ENCODE measurements at places on chromosomes 2 and 18.

DNA sequence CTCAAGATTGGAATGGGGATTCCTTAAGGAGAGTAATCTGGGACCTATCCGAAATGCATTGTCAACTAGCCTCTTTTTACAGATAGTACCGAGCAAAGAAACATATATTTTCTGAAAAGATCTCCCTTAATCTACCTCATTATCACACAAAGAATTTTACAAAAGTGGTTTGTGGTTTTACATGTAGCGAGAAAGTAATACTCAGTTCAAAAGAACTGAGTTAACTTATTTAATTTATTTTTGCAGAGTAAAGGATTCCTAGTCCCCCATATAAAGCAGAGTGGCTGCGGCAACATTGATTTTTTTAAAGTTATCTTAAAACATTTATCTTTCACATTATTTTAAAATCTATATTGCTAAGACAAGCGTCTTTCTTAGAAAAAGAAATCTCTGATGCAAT is 15.9 kb upstream of the SOS1 start:
- DNase-seq, result no peak

GRCh38 chr2:173872714-173873113 is 92.5 kb downstream of the SP3 start:
- no peak for DNase-seq

DNA sequence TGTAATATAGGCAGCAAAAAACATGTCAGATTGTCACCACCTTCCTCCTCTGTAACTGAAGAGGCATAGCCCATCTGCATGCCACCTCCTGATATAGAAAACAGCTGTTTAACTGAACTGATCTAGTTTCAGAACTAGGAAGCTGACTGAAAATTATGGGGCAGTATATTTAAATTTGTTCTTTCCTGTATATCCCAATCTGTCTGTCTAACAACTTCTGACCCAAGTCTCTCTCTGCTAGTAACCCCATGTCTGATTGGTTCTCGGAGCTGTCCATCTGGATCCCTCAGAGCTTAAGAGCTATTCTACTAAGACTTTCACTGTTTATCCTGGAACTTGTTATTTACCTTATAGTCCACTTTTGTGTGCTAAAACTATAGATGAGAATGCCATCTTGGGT is 68.2 kb upstream of the SLC35G4 start:
- DNase-seq, result no peak

- no peak for DNase-seq
Observed at GRCh38 chr2:24328010-24328409, 32.3 kb downstream of the ITSN2 start.

GRCh38 chr2:206368933-206369569 is 74.3 kb upstream of the ADAM23 start:
- DNase-seq, result no peak

DNA sequence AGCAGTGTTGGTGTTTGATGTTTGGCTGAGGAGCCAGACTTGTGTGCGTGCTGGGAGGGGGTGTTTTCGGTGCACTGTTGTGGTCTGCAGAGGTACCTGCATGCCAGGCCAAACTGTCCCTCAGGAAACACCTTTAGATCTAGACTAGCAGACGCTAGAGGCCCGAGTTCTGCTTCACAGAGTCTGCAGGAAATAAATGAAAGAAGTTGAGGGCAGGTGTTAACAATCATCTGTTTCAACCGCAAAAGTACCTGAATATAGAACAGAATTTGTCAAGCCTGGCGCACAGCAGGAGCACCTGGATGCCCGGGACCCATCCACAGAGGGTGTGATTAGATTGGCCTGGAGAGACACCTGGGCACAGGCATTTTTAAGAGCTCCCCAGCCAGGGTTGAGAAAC is 40.5 kb upstream of the REL start:
- DNase-seq, result no peak

GRCh38 chr2:140177086-140177485 is 1396.9 kb upstream of the NXPH2 start:
- no peak for DNase-seq

GRCh38 chr2:32752205-32752604 is 124.4 kb downstream of the TTC27 start:
- no peak for DNase-seq

DNA sequence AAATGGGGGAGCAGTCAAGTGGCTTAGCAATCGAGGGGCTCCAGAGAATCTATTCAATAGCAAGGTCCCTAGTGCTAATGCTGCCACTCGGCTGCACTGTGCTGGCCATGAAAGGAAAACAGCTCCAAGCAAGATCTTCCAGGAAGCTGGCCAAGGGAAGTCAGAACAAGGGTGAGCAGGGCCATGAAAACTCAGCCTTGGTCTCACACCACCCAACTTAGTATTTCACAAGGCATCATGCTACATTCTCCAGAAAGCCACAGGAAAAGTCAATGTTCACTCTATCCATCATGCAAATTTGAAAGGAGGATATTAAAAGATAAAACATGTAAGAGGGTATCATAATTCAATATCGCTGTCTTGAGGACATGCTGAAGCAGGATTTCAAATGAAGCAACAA is 35.7 kb downstream of the NRP2 start:
- no peak for DNase-seq

GRCh38 chr2:148888986-148889385 is 14.0 kb downstream of the KIF5C start:
- DNase-seq, result no peak

GRCh38 chr2:50746526-50746925 is 285.4 kb downstream of the NRXN1 start:
- no peak for DNase-seq

DNA sequence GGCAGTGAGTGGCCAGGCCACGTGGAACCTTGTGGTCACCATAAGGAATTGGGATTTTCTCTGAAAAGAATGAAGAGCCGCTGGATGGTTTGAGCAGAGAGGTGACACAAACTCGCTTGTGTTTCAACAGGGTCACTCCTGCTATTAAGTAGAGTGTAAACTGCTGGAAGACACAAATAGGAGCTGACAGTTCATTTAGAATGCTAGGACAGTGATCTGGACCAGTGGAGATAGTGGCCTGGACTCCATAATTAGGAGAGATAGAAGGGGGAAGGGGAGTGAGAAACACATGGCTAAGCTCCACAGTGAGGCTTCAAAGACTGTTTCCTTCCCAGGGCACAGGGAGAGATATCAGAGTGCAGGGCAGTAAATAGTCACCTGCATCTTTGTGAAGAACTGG is 381.1 kb upstream of the ST6GAL2 start:
- no peak for DNase-seq

DNA sequence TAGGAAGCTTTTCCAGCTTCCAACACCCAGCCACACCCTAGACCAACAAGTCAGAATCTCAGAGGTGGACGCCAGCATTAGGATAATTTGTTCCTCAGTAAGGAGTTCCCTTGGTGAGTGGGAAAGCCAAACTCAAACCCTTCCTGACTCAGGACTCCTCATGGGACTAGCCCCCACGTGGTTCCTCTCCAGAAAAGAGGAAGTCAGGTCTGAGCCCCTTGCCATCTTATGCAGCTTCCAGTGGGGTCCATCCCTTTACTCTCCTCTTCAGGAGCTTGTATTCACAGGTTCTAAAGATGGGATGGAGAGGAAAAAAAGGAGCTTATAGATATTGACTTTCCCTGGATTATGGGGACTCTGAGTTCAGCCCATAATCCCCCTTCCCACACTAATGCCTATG is 14.8 kb upstream of the NOTO start:
- no peak for DNase-seq

Data from CD4-positive, alpha-beta T cell treated with Interleukin-6 at 100 ng/mL for 8 hours (primary cell).